Mammary microvascular endothelial cell (primary cell): ENCODE measurements at places on chromosomes 2 and 18. TPM values are rescaled to one million over a fixed set of nuclear protein-coding genes. Genes with fewer than 3 reads are reported as not detected.

CNGA3 gene
- 0.05 TPM in 1 of 2 replicates, not detected in the other for total RNA-seq

ZEB2 gene
- total RNA-seq: 9.6 and 9.7 TPM in 2 replicates

KRCC1 gene
- 11.4 and 14.3 TPM in 2 replicates for total RNA-seq

SERPINE2 gene
- total RNA-seq: 15.2 and 24.7 TPM in 2 replicates

GORASP2 gene
- 74.0 and 86.9 TPM in 2 replicates for total RNA-seq

CNRIP1 gene
- 69.2 and 78.7 TPM in 2 replicates for total RNA-seq

DTYMK gene
- 116 and 134 TPM in 2 replicates for total RNA-seq

DSG2 gene
- total RNA-seq: 1.3 and 3.1 TPM in 2 replicates

IFIH1 gene
- total RNA-seq: 24.5 and 26.0 TPM in 2 replicates

DARS1 gene
- total RNA-seq: 54.5 and 61.3 TPM in 2 replicates

DSG1 gene
- total RNA-seq: not detected in 2 replicates

NAT8 gene
- total RNA-seq: not detected in 2 replicates

TRPM8 gene
- total RNA-seq: not detected in 2 replicates

SRD5A2 gene
- total RNA-seq: not detected in 2 replicates

C2orf78 gene
- total RNA-seq: not detected in 2 replicates

SERPINB2 gene
- total RNA-seq: 5.7 and 6.3 TPM in 2 replicates

G6PC2 gene
- not detected in 2 replicates for total RNA-seq

RNF103 gene
- 13.1 and 13.9 TPM in 2 replicates for total RNA-seq

ASB1 gene
- 6.9 and 12.8 TPM in 2 replicates for total RNA-seq

EMILIN1 gene
- 7.2 and 11.9 TPM in 2 replicates for total RNA-seq

SPC25 gene
- total RNA-seq: 18.6 and 18.8 TPM in 2 replicates

UGT1A9 gene
- total RNA-seq: not detected in 2 replicates

NEU4 gene
- not detected in 2 replicates for total RNA-seq

CD8B gene
- not detected in 2 replicates for total RNA-seq
